ENCODE measurements at places on chromosomes 13 and 19.

DNA sequence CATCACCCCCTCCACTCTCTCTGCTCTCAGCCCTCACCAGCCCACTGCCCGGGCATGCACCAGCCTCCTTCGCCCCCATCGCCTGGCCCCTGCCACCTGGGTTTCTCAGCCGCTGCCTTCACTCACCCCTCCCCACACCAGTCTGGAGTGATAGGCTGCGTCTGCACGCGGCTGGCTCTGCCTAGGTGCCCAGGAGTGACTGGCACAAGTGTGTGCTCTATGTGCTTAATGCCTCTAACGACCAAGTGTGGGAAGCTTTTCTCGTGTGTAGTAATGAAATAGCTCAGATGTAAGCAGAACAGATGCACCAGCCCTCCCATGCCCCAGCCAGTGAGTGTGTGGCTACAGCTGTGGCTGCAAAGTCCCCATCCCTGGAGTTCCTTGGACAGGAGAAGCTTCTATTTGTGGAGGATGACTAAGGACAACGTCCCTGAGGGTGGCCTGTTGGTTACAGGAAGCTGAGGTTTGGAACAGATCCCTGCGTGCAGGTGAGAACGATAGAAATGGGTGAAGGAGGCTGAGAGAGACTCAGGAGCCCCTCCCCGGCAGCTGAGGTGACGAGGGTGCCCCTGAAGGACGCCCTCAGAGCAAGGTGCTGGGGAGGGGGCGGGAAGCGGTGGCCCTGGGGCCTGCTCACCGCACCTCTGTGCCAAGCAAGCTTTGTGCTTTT, 35.6 kb downstream of the ATP11A start:
- no peak overlapping the region for H3K27ac ChIP-seq
- no peaks in the 10 kb centered on the region for H3K27me3 ChIP-seq
- peak overlapping the region; percentile 41 for H3K4me3 ChIP-seq
- H3K36me3 ChIP-seq: peaks cover 2% of the 10 kb centered on the region
- no peak for DNase-seq

DNA sequence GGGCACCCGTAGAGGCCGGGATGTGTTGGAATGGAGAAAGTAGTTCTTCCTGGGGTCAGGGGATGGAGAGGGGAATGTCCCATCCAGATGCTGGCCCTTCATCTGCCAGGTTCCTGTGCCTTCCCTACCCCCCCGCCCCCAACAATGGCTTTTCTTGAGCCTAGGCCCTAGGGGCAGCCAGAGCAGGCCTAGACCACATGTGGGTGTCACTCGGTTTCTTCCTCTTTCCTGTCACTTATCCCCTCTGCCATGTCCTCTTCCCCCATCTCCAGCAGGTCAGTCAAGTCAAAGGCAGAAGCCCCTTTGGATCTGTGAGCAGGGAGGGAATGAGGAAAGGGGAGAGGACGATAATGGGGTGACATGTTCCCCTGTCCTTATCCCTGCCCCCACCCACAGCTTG, 36.4 kb downstream of the LYL1 start:
- no peak overlapping the region for H3K27ac ChIP-seq
- H3K4me1 ChIP-seq: no peaks in the 10 kb centered on the region
- H3K36me3 ChIP-seq: no peaks in the 10 kb centered on the region
- no peak for DNase-seq

DNA sequence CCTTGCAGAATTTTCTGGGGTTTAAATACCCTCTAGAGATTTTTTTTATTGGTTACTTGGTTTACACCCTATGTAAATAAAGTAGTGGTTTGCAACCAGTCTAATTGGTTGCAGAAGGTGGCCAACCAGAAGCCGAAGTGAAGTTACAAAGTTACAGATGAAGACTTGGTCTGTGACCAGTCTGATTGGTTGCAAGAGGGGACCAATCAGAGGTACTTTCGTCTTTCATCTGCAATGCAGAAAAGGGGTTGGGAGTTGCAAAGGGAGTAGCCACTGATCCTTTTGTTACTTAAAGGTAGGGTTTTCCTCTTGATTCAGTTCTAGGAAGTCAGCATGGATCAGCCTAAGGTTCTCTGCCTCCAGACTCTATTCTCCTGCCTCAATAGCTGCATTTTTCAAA, 48.8 kb upstream of the CHST8 start:
- no peaks in the 10 kb centered on the region for H3K36me3 ChIP-seq
- no peaks in the 10 kb centered on the region for H3K4me1 ChIP-seq
- no peak for DNase-seq
- no peaks in the 10 kb centered on the region for H3K27me3 ChIP-seq

- no peaks in the 10 kb centered on the region for H3K4me1 ChIP-seq
- H3K36me3 ChIP-seq: no peaks in the 10 kb centered on the region
- H3K4me3 ChIP-seq: no peak overlapping the region
- DNase-seq: no peak
- H3K27me3 ChIP-seq: peaks cover 20% of the 10 kb centered on the region
- no peak overlapping the region for H3K27ac ChIP-seq
These were observed 282.9 kb downstream of the TSHZ3 start for GRCh38 chr19:31066385-31066784.

DNA sequence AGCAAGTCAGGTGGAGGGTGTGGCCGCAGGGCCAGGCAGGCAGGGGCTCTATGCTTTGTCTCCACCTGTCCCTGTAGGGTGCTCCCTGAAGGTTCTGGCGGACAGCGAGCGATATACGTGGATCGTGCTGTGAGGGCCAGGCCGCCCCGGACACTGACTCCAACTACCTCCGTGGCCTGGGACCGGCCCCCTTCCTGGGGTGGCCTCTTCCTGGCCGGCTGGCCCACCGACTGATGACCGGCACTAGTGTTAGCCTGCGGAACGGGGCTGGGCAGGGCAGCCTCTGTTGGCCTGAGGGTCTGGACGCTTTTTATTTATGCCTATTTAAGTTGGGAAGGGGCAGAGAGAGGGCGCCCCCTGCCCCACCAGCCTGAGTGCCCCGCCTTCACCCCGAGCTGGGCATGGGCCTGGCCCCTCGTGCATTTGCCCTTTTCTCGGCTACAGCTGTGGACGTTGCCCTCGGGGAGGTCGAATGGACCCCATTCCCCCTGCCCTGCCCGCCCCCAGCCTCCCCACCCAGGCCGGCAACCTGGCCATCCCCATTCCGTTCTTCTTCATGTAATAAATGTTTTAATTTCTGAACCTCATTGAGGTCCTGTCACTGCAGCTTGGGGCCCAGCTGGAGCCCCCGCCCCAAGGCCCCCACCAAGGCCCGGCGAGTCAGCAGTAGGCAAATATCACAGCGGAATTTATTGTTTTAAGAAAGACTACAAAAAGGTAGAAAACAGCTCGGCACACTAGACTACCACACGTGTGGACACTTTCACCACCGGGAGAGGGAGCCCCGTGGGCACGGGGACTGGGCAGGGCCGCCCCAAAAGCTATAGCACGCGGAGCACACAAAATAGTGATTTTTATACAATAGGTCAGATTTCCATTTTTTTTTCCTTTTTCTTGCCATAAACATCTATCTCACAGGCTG, 8.8 kb downstream of the DCAF15 start:
- no peaks in the 10 kb centered on the region for H3K4me1 ChIP-seq
- H3K27ac ChIP-seq: no peak overlapping the region
- H3K4me3 ChIP-seq: no peak overlapping the region
- no peaks in the 10 kb centered on the region for H3K27me3 ChIP-seq
